ENCODE measurements at places on chromosomes 7 and 10.

GRCh38 chr10:86291616-86292340, 74.8 kb downstream of the GRID1 start:
- DNase-seq = no peak

- DNase-seq = no peak
Observed at GRCh38 chr7:133815611-133816210, 311.4 kb upstream of the LRGUK start.

- peak; percentile 8 for DNase-seq
Observed at GRCh38 chr7:93921607-93922566, at the start of gene GNG11. TSS of gene GNG11 (plus strand) at chr7:93921735. CDS start at chr7:93922138, 403 bp downstream.

DNA sequence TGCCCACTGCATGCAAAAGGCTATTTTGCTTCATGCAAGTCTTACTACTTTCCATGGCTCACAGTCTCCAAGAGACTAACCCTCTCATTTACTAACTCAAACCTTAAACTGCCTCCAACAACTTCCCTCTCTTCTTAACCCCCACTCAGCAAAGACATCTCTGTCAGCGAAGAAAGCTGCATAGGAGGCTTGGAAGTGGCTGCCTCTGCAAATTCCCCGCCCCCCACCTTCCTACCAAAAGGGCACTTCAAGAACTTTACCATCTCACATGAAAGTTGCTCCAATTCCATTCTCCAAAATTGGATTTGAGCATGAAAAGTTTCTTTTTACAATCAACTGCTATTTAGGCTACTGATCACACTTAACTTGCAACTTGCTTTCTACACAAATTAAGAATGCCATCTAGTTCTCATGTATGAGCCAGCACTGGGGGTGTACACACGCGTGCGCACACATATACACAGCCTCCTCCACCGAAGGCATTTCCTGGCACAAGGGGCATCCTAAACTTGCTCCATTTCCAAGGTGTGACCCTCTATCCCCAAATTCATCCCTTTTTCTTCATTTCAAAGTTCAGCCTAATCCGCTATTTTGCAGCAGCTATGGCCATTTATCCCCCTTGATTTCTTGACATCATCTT, 1.8 kb downstream of the CCDC6 start:
- DNase-seq = no peak

GRCh38 chr7:131819891-131820290, 263.5 kb upstream of the PODXL start:
- no peak for DNase-seq

DNA sequence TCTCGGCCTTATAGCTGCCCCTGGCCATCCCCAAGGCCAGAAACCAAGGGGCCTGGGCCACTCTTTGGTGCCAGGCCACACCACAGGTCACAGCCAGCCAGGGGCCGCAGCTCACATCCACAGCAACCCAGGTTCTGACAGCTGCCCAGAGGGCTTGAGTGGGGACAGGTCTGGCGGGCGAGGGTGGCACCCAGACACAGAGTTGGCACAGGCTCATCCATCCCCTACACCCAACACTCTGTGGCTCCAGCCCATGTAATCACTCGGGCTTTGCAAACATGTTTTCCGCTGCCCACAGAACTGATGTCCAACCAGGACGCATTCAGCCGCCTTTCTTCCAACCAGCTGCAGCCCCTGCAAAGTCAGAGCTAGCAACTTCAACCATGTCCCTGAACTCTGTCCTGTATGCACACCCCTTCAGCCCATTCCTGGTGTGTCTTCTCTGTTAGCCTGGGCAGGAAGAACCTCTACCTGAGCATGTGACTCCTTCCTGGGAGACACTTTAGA, 57.7 kb upstream of the PPP2R2D start:
- no peak for DNase-seq

DNA sequence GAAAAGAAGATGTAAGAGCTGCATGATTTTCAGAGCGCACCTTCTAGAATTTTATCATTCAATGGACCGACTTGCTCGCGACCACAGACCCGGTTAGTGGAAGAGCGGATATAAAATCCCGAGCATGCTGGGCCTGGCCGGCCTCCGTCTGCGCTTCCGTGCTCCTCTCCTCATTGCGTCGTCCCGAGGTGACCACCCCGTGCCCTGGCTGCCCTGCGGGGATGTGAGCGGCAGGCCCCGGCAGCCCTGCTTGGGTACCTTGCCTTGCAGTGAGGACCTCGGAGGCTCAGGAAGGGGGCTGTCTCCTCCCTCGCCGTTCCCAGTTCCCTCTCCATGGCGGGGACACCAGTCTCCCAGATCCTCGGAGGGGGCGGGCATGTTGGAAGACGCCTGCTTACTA, 330.9 kb upstream of the SHH start:
- no peak for DNase-seq

- DNase-seq = no peak
Observed at GRCh38 chr10:100333661-100334440, 3.8 kb upstream of the PKD2L1 start.

GRCh38 chr7:82745117-82745516, 301.5 kb upstream of the CACNA2D1 start:
- DNase-seq = no peak

DNA sequence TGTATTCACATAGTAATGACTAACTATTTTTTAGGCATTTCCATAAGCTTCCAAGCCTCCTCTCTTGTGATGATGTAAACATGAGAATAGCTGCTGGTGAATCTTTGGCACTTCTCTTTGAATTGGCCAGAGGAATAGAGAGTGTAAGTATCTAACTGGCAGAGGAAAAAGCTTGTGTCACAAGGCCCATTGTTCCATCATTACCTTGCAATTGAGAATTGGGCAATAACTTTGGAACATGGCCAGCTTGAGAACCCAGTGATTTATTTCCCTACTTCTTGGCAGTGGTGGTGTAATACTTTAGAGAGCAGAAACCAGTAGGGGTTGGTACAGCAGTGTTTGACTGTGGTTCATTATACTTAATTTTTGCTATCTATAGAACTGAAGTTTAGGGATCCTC, 12.0 kb downstream of the IFRD1 start:
- DNase-seq = peak; percentile 16

GRCh38 chr10:107098326-107098725, 66.2 kb downstream of the SORCS1 start:
- no peak for DNase-seq

Measured in DMS79 (cell line).